Upper lobe of right lung (tissue), 1 donor: ENCODE measurements at places on chromosomes 5 and 9.

DNA sequence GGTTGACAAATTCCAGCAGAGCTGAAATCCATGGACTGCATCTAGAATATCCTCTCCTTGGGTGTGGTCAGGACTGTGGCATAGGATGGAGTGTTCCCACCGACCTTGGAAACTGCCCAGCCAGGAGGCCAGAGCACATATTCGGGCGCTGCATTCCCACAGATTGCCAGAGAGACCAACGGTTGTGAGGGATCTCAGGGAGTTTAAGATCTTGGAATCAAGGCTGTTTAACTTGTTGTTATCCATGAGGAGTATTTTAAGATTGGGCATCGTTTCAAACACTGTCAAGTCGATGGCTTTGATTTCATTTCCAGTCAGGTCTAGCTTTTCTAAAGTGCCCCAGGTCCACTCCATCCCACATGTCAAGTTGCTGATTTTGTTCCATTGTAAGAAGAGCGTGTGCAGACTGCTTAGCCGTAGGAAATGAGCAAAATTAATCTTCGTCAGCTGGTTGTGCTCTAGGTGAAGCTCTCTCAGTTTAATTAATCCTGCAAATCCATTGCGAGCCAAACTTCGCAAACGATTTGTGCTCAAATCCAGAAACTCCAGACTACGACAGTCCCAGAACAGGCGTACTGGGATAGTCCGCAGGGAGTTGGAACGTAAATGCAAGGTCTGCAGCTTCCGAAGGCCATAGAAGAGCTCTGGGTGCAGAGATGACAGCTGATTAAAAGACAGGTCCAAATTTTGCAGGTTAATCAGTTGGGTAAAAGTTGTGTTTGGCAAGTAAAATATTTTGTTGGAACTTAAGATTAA is 1.5 kb downstream of the LRRTM2 start:
- no peak overlapping the region for H3K4me3 ChIP-seq
- no peaks in the 10 kb centered on the region for H3K36me3 ChIP-seq
- no peak overlapping the region for H3K27ac ChIP-seq
- H3K27me3 ChIP-seq: no peaks in the 10 kb centered on the region
- DNase-seq: no peak

DNA sequence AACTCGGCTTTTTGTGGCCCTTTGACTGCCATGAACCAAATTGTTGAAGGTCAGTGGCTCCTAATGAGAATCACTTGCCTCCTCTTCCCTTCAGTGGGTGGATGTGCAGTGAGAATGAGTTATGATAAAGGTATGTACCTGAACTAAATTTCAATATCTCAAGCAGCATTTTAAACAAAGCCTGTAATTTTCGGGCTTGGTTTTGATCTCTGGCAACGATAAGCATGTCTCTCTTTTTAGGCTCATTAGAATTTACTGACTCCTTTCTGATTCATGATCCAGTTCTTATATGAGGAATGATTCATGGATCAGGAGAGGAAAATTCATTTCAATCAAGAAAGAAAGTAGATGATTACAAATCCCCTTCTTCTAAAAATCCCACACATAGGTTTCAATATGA is 305.5 kb downstream of the ARRDC3 start:
- H3K4me3 ChIP-seq: no peak overlapping the region
- peaks cover 6% of the 10 kb centered on the region for H3K4me1 ChIP-seq
- H3K36me3 ChIP-seq: no peaks in the 10 kb centered on the region
- no peaks in the 10 kb centered on the region for H3K27me3 ChIP-seq
- no peak for DNase-seq

DNA sequence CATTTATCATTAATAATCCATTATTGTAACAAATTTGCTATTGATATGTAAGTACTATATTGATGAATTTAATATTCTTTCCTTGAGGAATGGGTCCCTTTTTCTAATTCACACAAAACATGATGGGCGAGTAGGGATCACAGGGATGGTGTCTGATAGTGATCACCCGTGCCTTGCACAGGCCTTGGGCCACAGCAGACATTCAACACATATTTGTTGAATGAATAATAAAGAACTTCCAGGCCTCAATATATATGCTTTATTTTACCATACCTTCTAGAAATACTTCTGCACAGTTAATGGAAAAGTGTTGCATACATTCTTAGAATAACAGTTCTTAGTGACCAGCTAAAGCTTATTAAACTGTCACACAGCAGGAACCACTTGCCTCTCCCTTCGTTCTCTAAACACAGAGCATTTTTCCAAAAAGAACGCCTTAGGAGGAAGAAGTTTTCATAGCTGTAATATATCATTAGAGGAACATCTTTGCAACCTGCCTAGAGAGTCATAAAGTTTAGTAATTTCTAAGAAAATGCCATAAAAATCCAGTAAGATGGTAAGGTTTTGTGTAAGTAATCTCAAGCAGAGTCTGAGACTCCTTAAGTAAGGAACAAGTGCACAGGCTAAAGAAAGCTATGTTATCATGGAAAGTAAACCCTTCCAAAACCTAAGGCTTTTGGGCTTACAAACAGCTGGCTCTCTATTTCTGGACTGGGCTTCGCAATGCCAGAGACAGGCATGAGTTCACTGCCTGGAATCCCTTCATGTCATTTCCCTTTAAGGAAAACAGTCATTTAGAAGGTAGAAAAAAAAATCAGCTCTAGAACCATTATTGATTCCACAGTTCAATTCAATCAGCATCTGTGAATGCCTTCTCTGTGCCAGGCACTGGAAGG is 17.7 kb downstream of the TTLL11 start:
- no peaks in the 10 kb centered on the region for H3K27me3 ChIP-seq
- no peak overlapping the region for H3K4me3 ChIP-seq
- DNase-seq: no peak
- H3K36me3 ChIP-seq: no peaks in the 10 kb centered on the region

DNA sequence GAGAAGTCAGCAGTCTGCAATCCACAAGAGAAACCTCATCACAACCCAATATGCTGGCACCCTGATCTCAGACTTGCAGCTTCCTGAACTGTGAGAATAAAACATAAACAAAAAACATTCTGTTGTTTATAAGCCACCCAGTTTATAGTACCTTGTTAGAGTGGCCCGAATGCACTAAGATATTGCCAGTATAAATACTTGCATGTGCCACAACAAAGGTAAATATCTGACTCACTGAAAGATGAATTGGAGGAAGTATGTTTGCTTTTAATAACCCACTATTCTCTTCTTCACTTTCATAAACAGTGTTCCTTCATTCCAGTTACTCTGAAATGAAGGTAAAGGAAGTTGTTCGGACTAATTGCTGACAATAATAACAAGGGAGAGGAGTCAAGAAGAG is 1163.4 kb upstream of the CDH6 start:
- no peak overlapping the region for H3K4me3 ChIP-seq
- no peak overlapping the region for H3K27ac ChIP-seq
- no peaks in the 10 kb centered on the region for H3K36me3 ChIP-seq
- no peaks in the 10 kb centered on the region for H3K4me1 ChIP-seq

DNA sequence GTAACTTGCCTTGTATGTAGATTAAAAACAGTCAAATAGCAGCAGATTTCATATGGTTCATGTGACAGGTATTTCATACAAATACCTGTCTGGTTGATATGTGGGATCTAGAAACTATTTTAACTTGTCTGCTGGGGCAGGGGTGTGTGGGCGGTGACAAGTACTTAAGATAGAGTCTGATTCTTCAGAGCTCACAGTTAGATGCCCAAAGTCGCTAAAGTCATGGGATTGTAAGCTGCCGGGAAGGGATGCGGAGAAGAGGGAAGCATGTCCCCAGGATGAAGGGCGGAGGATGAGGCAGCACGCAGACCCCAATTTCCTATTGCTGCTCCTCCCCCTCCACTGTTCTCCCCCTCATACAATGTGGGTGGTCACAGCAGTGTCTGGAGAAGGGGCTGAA is 13.3 kb downstream of the ANXA6 start:
- no peak overlapping the region for H3K4me3 ChIP-seq
- no peak for DNase-seq
- H3K27me3 ChIP-seq: no peaks in the 10 kb centered on the region
- H3K27ac ChIP-seq: no peak overlapping the region
- H3K4me1 ChIP-seq: peaks cover 32% of the 10 kb centered on the region
- H3K36me3 ChIP-seq: peaks cover 36% of the 10 kb centered on the region

- H3K4me3 ChIP-seq: no peak overlapping the region
- no peak for DNase-seq
- no peak overlapping the region for H3K27ac ChIP-seq
- no peaks in the 10 kb centered on the region for H3K27me3 ChIP-seq
- no peaks in the 10 kb centered on the region for H3K36me3 ChIP-seq
Observed at GRCh38 chr5:147530530-147531389, 20.9 kb upstream of the DPYSL3 start.

DNA sequence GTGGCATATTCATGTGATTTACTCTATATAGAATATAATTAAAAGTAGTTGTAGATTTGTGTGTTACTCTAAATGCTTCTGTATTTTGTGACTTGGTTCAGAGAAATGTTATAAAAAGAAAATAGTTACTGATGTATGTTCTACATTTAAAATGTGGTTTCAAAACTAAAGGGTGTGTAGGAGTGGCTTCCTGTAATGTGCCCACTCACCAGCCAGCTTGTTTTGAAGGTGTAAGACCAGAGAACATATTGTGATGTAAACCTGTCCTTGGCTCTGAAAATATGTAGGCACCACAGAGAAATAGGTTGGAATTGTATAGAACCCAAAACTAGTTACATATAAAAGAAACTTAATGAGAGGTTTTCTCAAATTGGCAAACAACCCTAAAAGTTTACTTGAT is 51.2 kb upstream of the ARRDC3 start:
- H3K4me3 ChIP-seq: no peak overlapping the region
- H3K36me3 ChIP-seq: no peaks in the 10 kb centered on the region
- H3K27me3 ChIP-seq: no peaks in the 10 kb centered on the region
- no peak for DNase-seq
- H3K4me1 ChIP-seq: no peaks in the 10 kb centered on the region
- H3K27ac ChIP-seq: no peak overlapping the region

- peak overlapping the region; percentile 38 for H3K27ac ChIP-seq
- peak; percentile 79 for DNase-seq
- no peaks in the 10 kb centered on the region for H3K36me3 ChIP-seq
- H3K27me3 ChIP-seq: no peaks in the 10 kb centered on the region
- H3K4me3 ChIP-seq: peak overlapping the region; percentile 62
Observed at GRCh38 chr9:79570448-79571308, 1.1 kb upstream of the TLE4 start.

DNA sequence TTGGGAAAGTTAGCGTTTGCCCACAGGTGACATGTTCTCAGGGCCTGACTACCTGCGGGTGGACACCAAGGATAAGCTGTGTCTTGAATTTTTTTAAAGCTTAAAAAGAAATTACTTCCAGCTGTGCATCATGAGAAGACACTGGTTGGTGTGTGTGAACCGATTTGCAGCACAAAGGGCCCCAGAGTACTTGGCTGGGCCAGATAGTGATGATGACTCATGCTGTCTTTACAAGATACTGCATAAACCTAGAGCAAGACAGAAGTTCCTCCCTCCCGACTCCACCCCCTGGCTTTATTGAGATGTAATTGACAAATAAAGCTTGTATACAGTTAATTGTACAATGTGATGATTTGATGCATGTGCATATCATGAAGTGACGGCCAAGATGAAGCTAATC is 212.8 kb downstream of the NXNL2 start:
- peaks cover 22% of the 10 kb centered on the region for H3K4me1 ChIP-seq
- no peak overlapping the region for H3K27ac ChIP-seq
- H3K27me3 ChIP-seq: no peaks in the 10 kb centered on the region
- no peak for DNase-seq
- no peaks in the 10 kb centered on the region for H3K36me3 ChIP-seq
